ENCODE measurements at places on chromosomes 7 and 10.

GRCh38 chr7:142104550-142105527 lies 6.7 kb upstream of the MGAM2 start:
- no peak for DNase-seq

DNA sequence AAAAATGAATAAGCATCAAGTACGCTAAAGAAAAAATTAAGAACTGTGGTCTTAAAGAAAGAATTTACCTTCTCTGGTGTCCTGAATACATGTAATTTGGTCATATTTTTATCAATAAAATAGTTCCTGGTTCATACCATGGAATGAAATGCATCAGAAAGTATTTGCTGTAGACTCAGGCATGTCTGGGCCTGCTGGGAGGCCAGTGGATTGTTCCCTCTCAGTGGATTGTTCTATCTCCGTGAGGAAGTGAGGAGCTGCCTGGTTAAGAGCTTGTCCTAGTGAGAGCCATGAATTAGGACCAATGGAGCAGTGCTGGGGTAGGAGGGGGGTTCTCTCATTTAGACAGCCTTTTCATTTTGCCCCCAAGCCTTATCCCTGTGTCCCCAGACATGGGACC lies 211.7 kb upstream of the HABP2 start:
- DNase-seq = no peak

GRCh38 chr7:49403844-49404243 lies 369.6 kb upstream of the VWC2 start:
- no peak for DNase-seq

DNA sequence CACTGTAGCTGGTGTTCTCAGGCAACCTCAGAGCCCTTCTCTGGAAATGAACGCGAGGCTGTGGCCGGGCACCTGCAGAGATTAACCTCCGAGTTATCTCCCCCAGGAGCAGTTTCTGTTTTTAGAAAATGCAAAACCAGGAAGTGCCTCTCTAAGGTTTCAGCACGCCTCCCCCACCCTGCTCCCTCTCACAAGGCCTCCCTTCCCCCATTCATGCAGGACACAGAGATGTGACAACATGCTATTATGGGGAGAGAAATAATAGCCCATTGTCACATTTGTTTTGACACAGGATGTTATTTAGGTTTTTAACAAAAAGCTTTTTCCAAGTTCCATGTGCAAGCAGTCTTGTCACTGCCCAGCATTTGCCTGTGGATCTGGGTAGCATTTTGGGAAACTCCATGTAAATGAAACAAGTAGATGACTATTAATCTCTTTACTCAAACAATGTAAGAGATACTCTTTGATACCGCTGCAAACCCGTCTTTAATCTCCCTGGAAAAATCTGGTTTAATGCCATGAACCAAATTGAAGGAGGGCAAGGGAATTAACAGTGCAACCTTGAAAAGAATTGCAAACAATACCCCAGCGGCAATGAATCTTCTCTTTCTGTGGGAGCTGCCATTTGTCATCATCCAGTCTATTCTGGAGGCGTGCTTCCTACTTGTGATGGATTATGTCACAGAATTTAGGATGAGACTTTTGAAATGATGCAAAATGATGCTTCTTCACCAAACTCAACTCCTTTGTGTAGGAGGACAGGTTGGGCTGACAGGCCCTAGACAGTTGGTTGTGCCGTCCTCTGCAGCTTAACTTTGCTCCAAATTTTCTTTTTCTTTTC lies 86.5 kb upstream of the NMT2 start:
- DNase-seq = no peak

DNA sequence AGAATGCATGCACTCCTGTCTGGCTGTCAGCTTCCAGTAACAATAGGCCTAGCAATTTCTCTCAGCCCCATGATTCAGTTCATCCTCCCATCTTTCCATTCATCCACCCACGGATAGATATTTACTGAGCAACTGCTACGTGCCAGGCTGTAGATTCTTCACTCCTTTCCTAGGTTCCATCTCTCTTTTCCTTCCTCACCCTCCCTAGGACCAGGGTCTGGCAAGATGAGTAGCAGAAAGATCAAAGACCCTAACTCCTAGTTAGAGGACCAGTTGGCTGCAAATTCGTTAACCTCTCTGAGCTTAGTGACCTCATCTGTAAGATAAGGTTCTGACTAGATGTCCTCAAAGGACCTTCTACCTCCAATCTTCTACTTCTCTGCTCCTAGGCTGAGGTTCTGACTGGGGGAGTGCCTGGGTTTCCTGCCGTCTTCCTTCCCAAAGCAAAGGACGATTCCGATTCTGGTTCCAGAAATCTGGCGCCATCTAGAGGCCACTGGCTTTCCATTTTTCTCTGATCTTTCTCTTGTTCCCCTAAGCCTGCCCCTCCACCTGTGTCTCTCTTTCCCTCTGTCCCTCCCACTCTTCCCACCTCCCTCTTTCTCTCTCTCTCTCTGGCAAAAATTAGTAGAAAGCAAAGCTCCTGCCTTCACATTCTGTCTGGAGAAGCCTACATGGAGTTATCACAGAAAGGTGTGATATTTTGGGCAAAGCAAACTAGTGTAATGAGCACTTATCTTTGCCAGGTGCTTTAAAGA lies 26.2 kb downstream of the TBATA start:
- DNase-seq = peak; percentile 66

Data from D341Med (cell line).